ENCODE measurements at places on chromosomes 12 and 14. TPM values are rescaled to one million over a fixed set of nuclear protein-coding genes. Genes with fewer than 3 reads are reported as not detected.

DNA sequence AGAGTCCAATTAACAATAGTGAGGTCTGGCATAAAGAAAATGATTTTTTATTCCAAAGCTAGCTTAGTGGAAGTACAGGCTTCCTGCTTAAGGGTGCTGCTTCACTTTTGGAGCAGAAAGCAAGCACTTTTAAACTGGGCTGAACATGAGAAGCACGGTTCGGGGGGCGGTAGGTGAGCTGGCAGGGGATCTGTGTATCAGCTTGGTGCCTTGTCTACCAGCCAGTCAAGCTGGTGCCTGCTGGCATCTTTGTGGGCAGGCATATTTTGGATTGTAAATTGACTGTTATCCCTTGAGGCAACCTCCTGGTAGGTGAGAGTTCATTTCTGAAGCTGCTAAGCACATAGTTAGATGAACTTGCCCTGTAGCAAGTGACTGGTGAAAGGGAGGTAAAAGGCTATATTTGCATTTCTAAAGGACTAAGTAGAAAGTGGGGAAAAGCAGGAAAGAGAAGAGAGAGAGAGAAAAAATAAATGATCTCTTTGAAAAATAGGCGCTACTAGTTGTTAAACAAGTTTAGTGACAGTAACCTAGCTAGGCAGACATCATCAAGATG, 121.1 kb upstream of the SYT10 start:
- H3K4me1 ChIP-seq = no peaks in the 10 kb centered on the region
- no peaks in the 10 kb centered on the region for H3K27me3 ChIP-seq
- no peak overlapping the region for H3K4me3 ChIP-seq
- H3K36me3 ChIP-seq = no peaks in the 10 kb centered on the region

DNA sequence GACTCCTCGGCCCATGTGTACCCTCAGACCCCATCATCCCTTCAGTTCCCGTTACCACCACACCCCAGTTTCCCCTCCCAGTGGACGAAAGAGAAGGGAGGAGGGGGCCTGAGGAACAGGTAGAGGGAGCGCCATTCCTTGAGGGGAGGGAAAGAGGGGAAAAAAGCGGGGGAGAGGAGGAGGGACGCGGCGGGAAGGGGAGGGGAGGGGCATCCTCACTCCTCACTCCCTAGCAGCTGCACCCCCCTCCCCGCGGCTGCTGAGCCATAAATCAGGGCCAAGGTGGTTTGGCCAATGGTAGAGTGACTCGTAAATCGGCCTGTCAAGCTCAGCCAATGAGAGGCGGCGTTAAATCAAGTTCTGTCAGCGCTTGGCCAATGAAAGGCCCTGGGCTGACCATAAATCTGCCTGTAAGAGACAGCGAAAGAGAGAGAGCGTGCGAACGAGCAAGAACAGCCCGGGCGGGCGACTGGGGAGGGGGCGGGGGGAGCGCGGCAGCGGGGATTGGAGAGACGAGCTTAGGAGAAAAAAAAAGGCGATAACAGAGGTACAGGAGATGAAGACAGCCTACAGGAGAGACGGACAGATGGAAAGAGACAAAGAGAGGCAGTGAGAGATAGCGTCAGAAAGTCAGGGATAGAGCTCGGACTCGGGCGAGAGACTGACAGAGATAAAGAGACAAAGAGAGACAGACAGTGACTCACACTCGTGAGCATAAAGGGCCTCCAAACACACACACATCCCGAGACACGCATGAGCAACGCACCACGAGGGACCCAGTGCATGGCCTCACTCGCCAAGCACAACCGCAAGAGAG, 5.1 kb downstream of the GPR84 start:
- peaks cover 17% of the 10 kb centered on the region for H3K4me1 ChIP-seq
- peak; percentile 96 for DNase-seq
- no peaks in the 10 kb centered on the region for H3K27me3 ChIP-seq
- H3K27ac ChIP-seq = peak overlapping the region; percentile 81
- peak overlapping the region; percentile 92 for H3K4me3 ChIP-seq

PLD4 gene
- 51.0 TPM for total RNA-seq

GRCh38 chr12:31507966-31508365, 83.0 kb downstream of the DENND5B start:
- no peak overlapping the region for H3K27ac ChIP-seq
- H3K36me3 ChIP-seq = peaks cover 4% of the 10 kb centered on the region
- peaks cover 12% of the 10 kb centered on the region for H3K4me1 ChIP-seq
- DNase-seq = no peak
- H3K4me3 ChIP-seq = no peak overlapping the region

GRCh38 chr14:74141703-74142102, 56.9 kb downstream of the LIN52 start:
- no peaks in the 10 kb centered on the region for H3K27me3 ChIP-seq
- H3K4me1 ChIP-seq = peaks cover 7% of the 10 kb centered on the region
- no peak for DNase-seq
- H3K4me3 ChIP-seq = no peak overlapping the region

DNA sequence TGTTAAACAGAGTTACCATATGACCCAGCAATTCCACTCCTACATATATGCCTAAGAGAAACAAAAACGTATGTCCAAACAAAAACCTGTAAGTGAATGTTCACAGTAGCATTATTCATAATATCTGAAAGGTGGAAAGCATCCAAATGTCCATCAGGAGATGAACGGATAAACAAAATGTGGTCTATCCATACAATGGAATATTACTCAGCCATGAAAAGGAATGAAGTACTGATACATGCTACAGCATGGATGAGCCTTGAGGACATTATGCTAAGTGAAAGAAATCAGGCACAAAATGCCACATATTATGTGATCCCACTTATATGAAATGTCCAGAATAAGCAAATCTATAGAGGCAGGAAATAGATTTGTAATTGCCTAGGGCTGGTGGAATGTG, 16.8 kb downstream of the MOK start:
- no peak for DNase-seq
- no peaks in the 10 kb centered on the region for H3K27me3 ChIP-seq
- no peaks in the 10 kb centered on the region for H3K36me3 ChIP-seq
- no peak overlapping the region for H3K4me3 ChIP-seq
- no peak overlapping the region for H3K27ac ChIP-seq
- no peaks in the 10 kb centered on the region for H3K4me1 ChIP-seq

GPD1 gene
- 0.54 TPM for total RNA-seq

ADAMTS20 gene
- total RNA-seq = not detected

KRT79 gene
- total RNA-seq = not detected

PLA2G1B gene
- total RNA-seq = not detected

DNA sequence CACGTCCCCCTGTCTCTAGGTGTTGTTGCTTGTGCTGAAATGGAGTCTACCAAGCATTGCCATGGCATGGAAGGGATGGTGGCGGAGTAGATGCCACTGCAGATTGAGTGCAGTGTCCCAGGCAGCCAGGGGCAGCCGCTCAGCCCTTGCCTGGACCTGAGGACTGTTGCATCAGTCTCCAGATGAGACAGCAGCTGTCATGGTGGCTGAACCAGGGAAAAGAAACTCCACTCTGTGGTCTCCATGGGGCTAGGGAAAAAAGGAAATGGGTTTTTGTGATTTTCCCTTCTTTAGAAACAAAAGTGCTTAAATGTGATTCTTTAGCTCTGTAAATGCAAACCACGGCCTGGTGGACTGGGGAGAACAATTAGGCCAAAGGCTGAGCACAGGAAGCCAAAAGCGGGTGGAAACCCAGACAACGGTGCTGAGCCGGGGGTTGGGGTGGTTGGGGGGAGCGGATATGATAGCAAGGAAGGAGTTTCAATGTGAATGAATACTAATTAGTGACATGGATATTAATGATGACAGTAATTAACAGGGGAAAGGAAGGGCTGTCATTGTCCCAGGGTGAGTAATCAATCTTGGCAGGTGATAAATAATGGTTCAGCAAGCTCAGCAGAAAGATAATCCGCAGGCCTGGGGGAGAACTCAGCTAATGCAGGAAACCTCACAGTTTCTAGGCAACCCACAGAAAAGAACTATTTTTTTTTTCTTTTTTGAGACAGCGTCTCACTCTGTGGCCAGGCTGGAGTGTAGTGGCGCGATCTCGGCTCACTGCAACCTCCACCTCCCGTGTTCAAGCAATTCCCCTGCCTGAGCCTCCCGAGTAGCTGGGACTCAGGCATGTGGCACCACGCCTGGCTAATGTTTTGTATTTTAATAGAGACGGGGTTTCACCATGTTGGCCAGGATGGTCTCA, 442.6 kb downstream of the DPF3 start:
- peak; percentile 27 for DNase-seq
- H3K27ac ChIP-seq = peak overlapping the region; percentile 47
- no peaks in the 10 kb centered on the region for H3K27me3 ChIP-seq

GNS gene
- total RNA-seq = 31.7 TPM

CCDC196 gene
- total RNA-seq = not detected

SLC39A9 gene
- total RNA-seq = 59.1 TPM

ADGRD1 gene
- 1.1 TPM for total RNA-seq

- H3K36me3 ChIP-seq = no peaks in the 10 kb centered on the region
- H3K27ac ChIP-seq = no peak overlapping the region
- DNase-seq = no peak
- H3K4me3 ChIP-seq = no peak overlapping the region
Measured at GRCh38 chr12:100867639-100868393, 73.2 kb downstream of the ANO4 start.

DNA sequence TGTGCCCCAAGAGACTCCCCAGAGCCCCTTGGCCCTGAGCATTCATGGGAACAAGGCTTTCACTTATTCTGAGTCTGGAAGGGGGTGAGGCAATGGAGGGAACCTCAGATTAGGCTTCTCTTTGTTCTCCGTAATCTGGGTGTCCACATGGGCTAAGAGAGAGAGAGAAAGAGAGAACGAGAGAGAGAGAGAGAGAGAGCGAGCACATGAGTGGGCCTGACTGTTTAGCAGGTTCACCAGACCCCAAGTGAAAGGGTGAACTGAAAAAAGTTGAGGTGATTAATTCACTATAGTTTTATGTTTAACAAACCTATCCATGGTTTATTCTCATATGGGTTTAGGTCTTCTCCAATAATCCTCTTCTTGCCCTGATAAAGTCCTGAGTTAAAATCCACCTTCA, 183.4 kb upstream of the VASH1 start:
- H3K4me3 ChIP-seq = no peak overlapping the region
- H3K36me3 ChIP-seq = no peaks in the 10 kb centered on the region
- no peak for DNase-seq
- peaks cover 2% of the 10 kb centered on the region for H3K27me3 ChIP-seq
- H3K4me1 ChIP-seq = no peaks in the 10 kb centered on the region

DNA sequence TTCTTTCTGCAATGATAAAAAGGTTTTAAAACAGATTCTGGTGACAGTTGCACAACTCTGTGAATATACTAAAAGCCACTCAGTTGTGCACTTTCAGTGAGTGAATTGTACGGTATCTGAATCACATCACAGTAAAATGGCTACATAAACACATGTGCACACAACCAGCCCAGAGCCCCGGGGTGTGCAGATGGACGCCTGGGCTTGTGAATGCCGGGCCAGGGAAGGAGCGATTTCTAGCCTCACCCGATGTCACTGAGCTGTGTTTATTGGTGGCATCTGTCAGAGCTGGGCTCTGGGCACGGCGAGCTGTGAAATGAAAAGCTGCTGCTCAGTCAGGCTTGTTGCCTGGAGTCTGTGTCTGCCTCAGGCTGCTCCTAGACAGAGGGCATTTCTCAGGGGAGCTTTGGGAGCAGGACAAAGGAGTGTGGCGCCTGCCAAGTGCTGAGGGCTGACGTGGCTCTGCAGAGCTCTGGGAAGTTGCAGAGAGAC, 25.9 kb downstream of the RHOF start:
- H3K27me3 ChIP-seq = no peaks in the 10 kb centered on the region
- no peak overlapping the region for H3K27ac ChIP-seq
- H3K36me3 ChIP-seq = no peaks in the 10 kb centered on the region
- no peaks in the 10 kb centered on the region for H3K4me1 ChIP-seq

DNA sequence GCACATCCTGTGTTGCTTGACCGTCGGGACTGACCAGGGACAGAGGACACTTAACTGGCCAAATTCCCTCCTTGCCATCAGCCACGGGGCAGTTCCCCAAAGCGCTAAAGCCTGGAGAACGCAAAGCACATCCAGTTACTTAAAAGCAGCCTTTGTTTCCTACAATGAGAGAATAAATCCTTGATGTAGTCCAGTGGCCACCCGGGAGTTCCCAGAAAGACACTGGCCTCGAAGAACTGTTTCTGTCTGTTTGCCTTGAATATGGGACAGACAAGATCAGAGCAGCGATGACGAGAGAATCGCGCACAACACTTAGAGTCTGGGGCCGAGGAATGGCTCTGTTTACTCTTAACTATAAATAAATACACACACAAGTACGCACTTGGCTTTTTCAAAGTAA, 102.2 kb downstream of the TNFAIP2 start:
- no peaks in the 10 kb centered on the region for H3K27me3 ChIP-seq
- H3K4me1 ChIP-seq = no peaks in the 10 kb centered on the region

DNA sequence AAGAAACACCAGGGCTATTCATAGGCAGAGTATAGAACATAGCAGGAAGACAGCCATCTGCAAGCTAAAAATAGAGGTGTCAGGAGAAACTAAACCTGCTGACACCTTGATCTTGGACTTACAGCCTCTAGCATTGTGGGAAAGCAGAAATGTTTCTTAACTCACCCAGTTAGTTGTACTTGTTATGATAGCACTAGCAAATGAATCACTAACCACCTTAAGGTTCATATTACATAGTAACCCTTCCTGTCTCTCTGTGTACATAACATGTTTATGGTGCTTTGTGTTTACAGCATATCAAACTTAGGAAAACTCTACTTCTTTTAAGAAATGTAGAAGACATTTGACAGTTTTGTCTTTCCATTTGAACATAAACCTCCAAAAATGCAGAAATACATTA, 1031.3 kb downstream of the FSCB start:
- no peaks in the 10 kb centered on the region for H3K36me3 ChIP-seq
- H3K27ac ChIP-seq = no peak overlapping the region
- no peaks in the 10 kb centered on the region for H3K4me1 ChIP-seq
- DNase-seq = no peak
- no peak overlapping the region for H3K4me3 ChIP-seq
- no peaks in the 10 kb centered on the region for H3K27me3 ChIP-seq

DNA sequence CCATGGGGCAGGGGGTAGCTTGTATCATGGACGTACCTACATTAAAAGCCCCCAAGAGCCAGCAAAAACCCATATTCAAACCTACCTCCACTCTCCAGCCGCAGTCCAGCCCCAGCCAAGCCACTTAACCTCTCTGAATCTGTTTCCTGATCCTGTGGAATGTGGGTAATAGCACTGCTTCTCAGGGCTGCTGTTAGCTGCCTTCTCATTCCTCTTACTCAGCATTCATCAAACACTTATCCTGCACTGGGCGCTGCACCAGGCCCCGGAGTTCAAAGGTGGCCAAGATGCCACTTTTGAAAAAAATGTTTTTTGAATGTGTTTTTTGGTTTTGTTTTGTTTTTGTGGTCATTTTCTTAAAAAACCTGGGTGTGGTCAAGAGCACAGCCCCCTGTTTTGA, 237.4 kb downstream of the CHST11 start:
- H3K27me3 ChIP-seq = no peaks in the 10 kb centered on the region
- no peak overlapping the region for H3K27ac ChIP-seq
- no peak for DNase-seq
- H3K4me3 ChIP-seq = no peak overlapping the region

GRCh38 chr14:88613552-88614010, 50.7 kb downstream of the ZC3H14 start:
- no peak overlapping the region for H3K4me3 ChIP-seq
- no peaks in the 10 kb centered on the region for H3K27me3 ChIP-seq
- H3K36me3 ChIP-seq = peaks cover 34% of the 10 kb centered on the region
- no peak overlapping the region for H3K27ac ChIP-seq
- DNase-seq = peak; percentile 21
- peaks cover 9% of the 10 kb centered on the region for H3K4me1 ChIP-seq
